ACHN (cell line): ENCODE measurements at places on chromosomes 1 and 21.

- peak; percentile 19 for DNase-seq
These were observed 750 bp downstream of the NECAP2 start for GRCh38 chr1:16441282-16441665.

GRCh38 chr1:205798577-205798976, 14.4 kb downstream of the SLC41A1 start:
- DNase-seq: no peak

DNA sequence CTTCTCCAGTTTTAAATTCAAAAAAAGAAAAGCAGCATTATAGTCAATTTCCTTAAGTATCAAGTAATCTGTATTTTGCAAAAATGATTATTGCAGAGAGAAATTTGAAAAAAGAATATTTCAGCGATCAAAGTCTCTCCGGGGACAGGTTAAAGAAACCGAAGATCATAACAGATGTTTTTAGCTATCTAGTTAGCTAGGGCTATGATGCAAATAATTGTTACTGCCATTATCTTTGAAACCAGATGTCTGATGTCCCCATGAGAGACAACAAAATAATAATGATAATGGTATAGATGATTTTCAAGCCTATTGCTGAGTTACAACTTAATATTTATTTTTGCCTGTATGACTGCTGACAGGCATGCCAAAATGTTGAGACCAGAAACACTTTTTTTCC, 1326.0 kb downstream of the PLA2G4A start:
- DNase-seq: no peak

GRCh38 chr1:224811564-224811963, 117.9 kb upstream of the DNAH14 start:
- DNase-seq: no peak

GRCh38 chr1:169696273-169697100, 14.9 kb downstream of the SELL start:
- DNase-seq: no peak

GRCh38 chr1:192516776-192517297, 58.7 kb upstream of the RGS1 start:
- DNase-seq: peak; percentile 30

GRCh38 chr1:225228871-225229303, 199.0 kb downstream of the LBR start:
- no peak for DNase-seq

DNA sequence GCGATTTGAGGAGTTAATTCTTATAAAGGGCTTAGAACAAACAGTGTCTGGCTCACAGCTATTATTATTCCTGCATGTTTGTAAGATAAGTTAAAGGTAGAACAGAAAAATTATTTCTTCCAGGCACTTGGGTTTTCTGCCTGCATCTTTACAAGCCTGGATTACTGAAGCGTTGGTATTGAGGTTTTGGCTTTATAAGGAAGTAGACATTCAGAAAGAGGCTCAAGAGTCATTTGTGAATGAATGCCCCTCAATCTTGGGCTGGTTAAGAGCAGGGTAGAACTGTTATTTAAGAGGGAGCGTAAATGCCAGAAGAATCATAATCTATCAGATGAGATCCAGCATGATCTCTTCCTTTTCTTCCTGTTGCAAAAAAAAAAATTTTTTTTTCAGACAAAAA, 77.3 kb upstream of the ARID1A start:
- no peak for DNase-seq

GRCh38 chr1:4331767-4332163, 322.6 kb upstream of the AJAP1 start:
- DNase-seq: no peak

DNA sequence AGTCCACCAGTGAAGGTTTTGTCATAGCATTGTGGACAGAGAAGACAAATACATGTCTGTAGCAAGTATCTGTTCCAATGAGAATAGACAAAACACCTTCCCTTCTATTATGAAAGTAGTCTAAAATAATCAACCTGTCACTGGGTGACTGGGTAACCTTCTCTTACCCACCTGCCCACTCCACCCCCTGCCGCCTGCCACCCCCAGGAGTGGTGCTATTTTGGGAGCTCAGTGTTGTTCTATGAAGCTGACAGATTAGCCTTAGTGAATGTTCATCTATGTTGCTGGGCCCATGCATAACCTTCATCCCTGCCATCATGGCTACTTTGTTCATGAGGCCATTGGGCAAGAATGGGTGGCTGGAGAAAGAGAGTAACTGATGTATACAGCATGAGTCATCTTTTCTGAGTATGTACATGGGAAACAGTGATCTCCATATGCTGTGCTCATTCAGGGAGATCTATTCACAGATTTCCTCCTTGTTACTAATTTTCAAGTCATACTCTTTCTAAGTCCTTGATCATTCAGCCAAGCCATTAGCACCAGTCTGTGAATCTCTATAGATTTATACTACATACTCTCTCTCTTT, 24.8 kb downstream of the MARK1 start:
- DNase-seq: no peak

GRCh38 chr1:36159614-36160387, 3.8 kb downstream of the MAP7D1 start:
- DNase-seq: no peak

DNA sequence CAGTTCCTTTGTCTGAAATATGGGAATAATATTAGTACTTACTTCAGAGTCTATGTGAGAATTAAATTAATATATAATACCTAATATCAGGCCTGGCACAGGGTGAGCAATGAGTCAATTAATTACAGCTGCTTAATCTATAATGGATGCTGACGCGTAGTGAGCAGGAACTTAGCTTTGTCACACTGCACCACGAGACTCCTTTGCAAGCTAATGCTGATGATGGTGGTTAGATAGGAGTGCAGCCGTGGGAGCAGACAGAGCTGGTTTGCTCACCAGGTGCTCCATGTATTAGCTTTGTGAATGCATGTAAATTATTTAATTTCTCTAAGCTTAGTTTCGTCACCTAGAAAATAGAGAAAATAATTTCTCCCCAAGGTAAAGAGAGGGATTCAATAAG, 35.1 kb downstream of the KCNJ15 start:
- no peak for DNase-seq

DNA sequence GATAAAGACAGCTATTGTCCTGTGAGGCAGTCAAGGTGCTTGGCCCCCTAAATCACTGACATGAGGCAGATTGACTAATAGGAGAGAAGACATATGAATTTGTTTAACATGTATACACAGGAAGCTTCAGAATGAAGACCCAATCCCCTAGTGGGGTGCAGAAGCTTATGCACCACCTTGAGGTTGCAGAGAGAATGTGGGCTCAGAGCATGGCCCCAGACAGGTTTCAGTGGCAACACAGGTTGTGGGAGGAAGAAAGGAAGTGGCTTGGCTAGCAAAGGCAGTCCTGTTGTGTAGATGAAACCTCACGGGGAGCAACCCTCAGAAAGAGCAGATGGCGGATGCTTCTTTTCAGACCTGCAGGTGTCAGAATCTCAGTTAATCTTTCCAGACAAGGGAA, 37.0 kb upstream of the PARP1 start:
- DNase-seq: no peak

- DNase-seq: peak; percentile 22
These were observed 1388.1 kb downstream of the AMY1C start for GRCh38 chr1:105137543-105138457.

GRCh38 chr1:160607672-160608032, 28.4 kb upstream of the CD84 start:
- no peak for DNase-seq

- DNase-seq: no peak
These were observed 936 bp downstream of the TP73 start for GRCh38 chr1:3653286-3653618.

DNA sequence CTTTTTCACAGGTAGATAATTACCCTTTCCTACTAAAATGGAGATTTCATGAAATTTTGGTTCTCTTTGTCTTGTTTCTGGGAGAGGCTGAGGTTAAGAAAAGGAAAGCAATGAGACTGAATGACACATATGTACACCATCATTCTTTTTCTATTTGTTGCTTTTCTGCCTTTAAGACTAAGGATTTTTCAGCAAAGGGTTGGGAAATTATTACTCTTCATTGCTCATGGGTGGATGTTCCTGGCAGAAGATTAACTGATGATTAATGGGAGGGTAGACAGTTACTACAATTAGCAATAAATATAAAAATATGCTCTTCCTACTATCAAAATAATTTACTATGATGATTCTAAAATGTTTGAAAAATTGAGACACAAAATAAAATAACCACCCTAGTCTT, 316.5 kb upstream of the USP24 start:
- DNase-seq: no peak

DNA sequence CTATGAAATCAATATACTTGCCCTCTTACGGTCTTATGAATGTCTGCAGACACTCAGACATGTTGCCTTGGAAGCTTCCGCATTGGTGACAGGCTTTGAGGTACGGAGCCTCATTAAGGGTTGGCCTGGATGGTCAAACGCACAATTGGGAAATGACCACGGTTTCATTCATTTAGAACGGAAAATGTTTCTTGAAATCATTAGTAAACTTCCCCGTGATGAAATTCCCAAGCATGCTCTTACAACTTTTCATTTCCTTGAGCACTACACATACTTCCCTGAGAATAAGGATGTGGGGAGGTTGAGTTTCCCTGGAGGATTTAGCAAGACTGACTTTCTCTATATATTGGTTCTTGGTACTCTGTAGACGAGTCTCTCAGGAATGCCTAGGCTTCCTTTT, 146.3 kb downstream of the HLX start:
- no peak for DNase-seq

GRCh38 chr1:198856601-198857000, 217.8 kb downstream of the PTPRC start:
- DNase-seq: no peak

DNA sequence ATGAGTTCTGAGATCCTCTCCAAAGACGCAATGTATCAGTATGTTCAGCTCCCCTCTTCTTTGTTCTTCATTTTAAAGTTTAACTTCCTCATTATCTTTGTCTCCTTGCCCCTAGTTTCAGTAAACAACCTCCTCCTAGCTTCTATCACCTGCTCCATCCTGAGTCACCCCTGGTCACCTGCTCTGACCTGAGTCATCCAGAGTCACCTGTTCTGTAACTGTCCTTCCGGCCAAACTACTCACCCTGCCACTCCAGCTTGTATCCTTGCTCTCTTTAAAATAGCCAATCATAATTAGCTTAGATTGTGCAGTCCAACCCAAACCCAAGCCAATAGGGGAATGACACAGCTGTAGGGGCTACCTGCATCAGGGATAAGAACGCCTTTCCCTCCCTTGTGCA, 332.0 kb downstream of the OLFM3 start:
- no peak for DNase-seq

GRCh38 chr1:34950428-34950827, 21.0 kb upstream of the DLGAP3 start:
- no peak for DNase-seq

GRCh38 chr1:92167151-92167550, 50.6 kb upstream of the C1orf146 start:
- no peak for DNase-seq

GRCh38 chr1:221706876-221707582, 34.9 kb downstream of the DUSP10 start:
- DNase-seq: no peak

- DNase-seq: no peak
These were observed 7.1 kb upstream of the PRKCZ start for GRCh38 chr1:2042830-2043773.

DNA sequence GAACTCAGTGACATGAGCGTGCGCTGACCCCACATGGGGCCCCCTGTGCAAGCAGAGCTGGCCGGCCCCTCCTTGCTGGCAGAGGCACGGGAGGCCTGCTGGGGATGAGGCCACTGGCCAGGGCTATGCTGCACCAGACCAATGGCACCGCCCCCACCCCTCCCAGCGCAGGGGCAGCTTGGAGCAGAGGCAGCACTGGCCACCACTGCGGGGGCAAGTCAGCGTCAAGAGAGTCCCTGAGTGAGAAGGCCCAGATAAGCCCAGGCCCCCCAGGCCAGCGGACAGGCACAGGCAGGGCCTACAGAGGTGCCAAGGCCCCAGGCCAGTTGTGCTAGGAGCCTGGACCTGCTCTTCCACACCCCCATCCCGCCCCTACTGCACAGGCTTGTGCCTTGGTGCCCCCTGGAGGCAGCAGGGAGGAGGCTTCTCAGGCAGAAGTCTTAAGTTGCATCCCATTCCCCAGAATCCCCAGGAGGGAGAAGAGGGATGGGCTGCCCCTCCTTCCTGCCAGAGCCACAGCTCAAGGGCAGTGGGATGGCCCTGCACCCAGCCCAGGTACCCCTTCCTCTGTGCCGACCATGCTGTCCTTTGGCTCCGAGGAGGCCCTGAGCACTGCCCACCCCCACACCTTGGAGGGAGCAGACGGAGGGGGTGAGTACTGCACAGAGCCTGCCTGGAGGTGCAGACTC, 35.8 kb downstream of the EPHX1 start:
- peak; percentile 86 for DNase-seq

GRCh38 chr1:57269630-57270225, 154.1 kb downstream of the DAB1 start:
- DNase-seq: no peak

- DNase-seq: no peak
These were observed 1.7 kb upstream of the MAN1A2 start for GRCh38 chr1:117365350-117366176.

GRCh38 chr1:150696590-150696989, 364 bp downstream of the GOLPH3L start:
- DNase-seq: peak; percentile 26

GRCh38 chr1:152768847-152769533, 6.0 kb upstream of the LCE1F start:
- DNase-seq: no peak

- no peak for DNase-seq
These were observed 1409.4 kb downstream of the MRPL39 start for GRCh38 chr21:24197923-24198322.

- DNase-seq: no peak
These were observed 99.6 kb downstream of the GABPA start for GRCh38 chr21:25834381-25834780.

GRCh38 chr1:164033782-164034181, 525.2 kb upstream of the PBX1 start:
- DNase-seq: no peak

DNA sequence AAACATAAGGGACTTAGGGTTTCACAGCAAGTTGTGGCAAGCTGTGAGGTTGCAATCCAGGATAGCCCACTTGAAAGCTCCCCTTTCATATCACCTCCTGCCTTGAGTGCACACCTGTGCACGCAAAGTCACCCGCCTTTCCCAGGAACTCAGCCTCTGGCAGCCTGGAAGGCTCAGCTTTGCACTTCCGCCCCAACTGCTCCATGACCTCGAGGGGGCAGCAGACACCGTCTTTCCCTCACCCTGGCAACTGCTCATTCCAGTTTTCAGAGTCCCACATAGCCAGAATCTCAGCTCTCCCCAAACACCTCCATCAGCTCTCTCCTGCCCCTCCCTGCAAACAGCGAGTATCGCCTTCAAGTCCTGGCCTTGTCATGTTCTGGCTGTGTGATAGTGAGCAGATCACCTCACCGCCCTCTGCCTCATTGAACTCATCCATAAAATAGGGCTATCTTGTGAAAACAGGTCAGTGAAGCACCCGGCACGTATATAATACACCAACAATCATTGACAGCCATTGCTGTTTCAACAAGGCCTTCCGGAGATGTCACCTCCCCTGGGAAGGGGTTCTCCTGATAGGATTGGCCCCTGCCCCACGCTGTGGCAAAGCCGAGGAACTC, 32.2 kb upstream of the EPB41 start:
- peak; percentile 87 for DNase-seq

GRCh38 chr21:28339403-28339802, 653.3 kb downstream of the LTN1 start:
- DNase-seq: no peak
